ENCODE measurements at places on chromosomes 4 and X.

DNA sequence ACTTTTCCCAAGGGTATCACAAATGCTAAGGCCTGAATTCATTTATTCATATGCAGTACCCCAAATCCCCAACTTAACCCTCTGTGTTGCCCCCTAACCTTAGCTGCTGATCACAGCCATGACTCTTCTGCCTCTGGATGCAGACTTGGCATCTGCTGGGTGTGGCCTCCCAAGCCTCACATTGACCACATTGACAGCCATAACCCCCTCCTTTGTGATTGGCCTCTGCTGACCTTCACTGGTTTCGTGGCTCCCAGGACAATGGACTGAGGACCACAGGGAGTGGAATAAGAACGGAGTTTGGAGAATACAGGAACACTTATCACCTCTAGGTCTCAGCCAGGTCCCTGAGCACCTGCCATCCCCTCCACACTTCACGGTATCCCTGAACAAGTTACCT lies 123.6 kb upstream of the CPEB2 start:
- no peak for DNase-seq

DNA sequence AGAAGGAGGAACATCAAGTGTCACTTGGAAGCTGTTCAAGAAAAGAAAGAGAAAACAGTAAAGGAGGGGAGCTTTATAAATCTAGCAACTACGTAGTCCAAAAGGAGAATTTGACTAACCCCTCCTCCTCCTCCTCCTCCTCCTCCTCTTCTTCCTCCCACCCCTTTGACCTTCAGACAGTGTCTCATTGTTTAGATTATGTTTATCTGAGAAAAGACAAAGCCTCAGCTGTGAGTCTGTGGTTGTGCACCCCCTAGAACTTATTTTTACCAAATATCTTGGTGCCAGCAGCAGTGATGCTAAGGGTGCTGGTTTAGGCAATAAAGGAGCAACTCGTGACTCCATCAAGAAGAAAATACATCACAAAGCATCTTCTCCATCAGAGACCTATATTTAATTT lies 68.9 kb upstream of the BMP2K start:
- DNase-seq = no peak

GRCh38 chr4:158875455-158875854 lies 106.6 kb downstream of the FNIP2 start:
- no peak for DNase-seq

GRCh38 chr4:125986307-125986706 lies 671.6 kb downstream of the FAT4 start:
- DNase-seq = no peak

- no peak for DNase-seq
Measured at GRCh38 chr4:183177001-183177400, 77.9 kb downstream of the WWC2 start.

DNA sequence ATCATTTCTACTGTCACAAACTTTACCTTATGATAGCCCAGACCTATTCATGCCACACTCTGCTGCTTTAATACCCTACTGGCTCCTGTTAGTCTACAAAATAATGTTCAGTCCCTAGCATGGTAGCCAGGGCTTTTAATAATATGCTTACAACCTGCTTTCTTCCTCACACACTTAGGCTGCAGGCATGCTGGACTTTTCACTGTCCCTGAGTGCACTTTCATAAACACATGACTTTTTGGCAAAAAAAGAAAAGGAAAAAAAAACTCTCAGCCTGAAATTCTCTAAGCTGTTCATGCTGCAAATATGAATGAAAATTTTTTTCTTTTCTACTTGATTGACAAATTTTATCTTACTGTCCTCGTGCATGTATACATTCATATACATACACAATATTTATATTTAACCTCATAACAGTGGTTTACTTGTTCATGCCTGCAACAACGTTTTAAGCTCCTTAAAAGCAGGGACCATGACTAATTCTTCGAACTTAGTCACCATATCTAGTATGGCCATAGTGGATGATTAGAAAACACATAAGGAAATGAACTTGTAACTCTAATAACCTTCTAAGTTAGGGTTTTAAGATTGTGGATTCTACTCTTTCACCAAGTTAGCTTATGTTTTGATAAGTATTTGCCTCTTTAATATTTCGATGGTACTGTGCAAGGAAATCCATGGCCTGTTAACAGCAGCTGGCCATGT lies 229.5 kb downstream of the SPCS3 start:
- DNase-seq = no peak

GRCh38 chr4:44661940-44662622 lies 10.7 kb upstream of the YIPF7 start:
- DNase-seq = no peak

- no peak for DNase-seq
Measured at GRCh38 chr4:185933078-185933581, 121.1 kb upstream of the SORBS2 start.

GRCh38 chr4:156838761-156839160 lies 132.8 kb downstream of the PDGFC start:
- no peak for DNase-seq

- no peak for DNase-seq
Measured at GRCh38 chr4:183347566-183347965, 25.3 kb upstream of the CLDN24 start.

All from nephron progenitor cell (in vitro differentiated cells).